Natural killer cell (primary cell): ENCODE measurements at places on chromosomes 1 and 21.

DNA sequence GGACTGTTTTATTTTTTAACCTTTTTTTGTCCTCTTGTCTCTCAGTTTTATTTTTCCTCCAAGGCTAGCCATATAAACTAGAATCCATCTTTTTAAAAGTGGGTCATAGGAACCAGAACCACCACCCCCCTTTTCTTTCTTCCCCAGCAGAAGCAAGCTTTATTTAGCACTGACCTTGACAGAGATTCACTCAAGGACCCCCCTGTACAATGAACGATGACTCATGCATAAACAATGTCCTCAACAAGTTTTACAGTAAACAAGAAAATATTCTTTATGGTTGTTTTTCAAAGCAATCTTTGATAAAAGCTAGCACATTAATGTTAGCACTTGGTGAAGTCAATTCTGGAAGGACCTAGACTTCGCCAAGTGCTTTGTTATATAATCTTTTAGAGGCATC, 14.1 kb downstream of the PKN2 start:
- no peaks in the 10 kb centered on the region for H3K4me1 ChIP-seq
- no peaks in the 10 kb centered on the region for H3K27me3 ChIP-seq
- DNase-seq = no peak

- no peak overlapping the region for H3K4me3 ChIP-seq
- no peak for DNase-seq
- H3K27ac ChIP-seq = no peak overlapping the region
- no peaks in the 10 kb centered on the region for H3K36me3 ChIP-seq
- H3K27me3 ChIP-seq = no peaks in the 10 kb centered on the region
Observed at GRCh38 chr1:218412171-218412570, 67.0 kb downstream of the TGFB2 start.

DNA sequence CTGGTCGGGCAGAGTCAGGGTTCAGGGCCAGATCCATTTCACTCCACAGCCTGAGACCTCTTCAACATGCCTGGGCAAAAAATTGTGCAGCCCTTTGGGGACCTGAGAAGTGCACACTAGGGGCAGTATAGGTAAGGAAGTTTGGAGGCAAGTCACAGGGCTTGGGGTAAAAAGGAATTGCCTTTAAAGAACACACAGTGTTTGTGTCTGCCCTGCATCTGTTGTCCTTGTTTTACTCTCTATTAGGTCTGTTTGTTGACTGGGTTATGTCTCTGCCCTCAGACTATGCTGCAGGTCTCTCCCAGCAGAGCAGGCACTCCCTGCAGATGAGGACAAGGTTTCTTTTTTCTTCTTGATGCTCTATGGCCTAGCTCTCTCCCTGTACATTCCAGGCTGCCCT, 22.0 kb downstream of the LDLRAD2 start:
- no peaks in the 10 kb centered on the region for H3K27me3 ChIP-seq
- no peak overlapping the region for H3K27ac ChIP-seq
- H3K36me3 ChIP-seq = no peaks in the 10 kb centered on the region
- DNase-seq = no peak
- H3K4me3 ChIP-seq = no peak overlapping the region
- H3K4me1 ChIP-seq = no peaks in the 10 kb centered on the region

- no peaks in the 10 kb centered on the region for H3K27me3 ChIP-seq
- DNase-seq = no peak
- no peaks in the 10 kb centered on the region for H3K36me3 ChIP-seq
Observed at GRCh38 chr1:211637066-211637465, 38.4 kb downstream of the NEK2 start.

DNA sequence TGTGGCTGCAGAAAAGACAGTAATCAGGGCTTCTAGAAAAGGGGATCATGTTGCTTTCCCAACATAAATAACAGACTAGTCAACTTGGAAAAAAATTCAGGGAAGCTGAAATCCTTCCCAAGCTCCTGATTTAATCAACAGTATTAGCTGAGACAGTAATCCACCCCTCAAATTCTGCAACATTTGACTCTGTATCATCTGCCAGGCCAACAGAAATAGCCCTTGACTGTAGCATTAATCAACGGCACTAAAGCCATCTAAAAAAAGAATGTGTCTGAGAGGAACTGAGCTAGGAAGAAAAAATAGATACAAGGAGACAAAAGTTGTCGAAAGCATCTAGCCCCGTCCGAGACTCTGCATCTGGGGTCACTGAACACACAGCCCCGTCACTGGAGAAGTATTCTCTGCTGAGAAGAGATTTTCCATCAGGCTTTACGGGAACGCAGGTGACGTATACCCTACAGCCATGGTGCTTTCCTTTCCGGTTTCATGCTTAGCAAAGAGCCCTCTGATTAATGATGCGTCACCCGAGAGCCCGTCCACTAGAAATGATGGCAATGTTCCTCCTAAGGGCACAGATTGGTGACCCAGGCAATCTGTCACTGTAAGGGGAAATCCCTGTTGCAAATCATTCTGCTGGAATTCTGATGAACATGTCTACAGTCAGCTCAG, 42.1 kb upstream of the TP53BP2 start:
- no peaks in the 10 kb centered on the region for H3K36me3 ChIP-seq
- DNase-seq = no peak
- no peak overlapping the region for H3K27ac ChIP-seq
- no peak overlapping the region for H3K4me3 ChIP-seq
- no peaks in the 10 kb centered on the region for H3K27me3 ChIP-seq
- no peaks in the 10 kb centered on the region for H3K4me1 ChIP-seq

DNA sequence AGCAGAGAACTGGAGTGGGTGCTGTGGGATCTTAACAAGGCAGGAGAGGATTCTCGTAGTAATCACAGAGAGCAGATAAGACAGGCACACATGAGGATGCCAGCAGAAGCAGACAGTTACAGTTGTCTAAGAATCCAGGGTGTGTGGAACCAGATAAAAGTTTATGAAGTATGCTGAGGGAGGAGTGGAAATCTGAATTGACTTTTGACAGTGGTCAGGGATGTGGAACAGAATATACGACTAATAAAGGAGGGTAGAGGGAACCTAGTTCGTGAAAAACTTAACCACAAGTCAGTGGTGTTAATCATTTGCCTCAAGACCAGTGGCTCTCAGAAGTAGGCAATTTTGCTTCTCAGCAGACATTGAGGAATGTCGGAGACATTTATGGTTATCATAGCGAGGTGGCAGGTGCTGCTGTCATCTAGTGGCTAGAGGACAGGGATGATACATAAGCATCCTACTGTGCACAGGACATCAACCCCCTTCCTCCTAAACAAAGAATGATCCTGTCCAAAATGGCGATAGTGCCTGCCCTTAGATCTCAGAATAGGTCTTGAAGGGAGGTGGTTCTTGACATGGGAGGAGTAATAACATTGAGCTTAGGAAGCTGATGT, 3.0 kb downstream of the LRRC8D start:
- no peak overlapping the region for H3K27ac ChIP-seq
- H3K36me3 ChIP-seq = no peaks in the 10 kb centered on the region
- H3K4me1 ChIP-seq = peaks cover 20% of the 10 kb centered on the region
- DNase-seq = no peak

- no peak overlapping the region for H3K4me3 ChIP-seq
- H3K36me3 ChIP-seq = no peaks in the 10 kb centered on the region
- DNase-seq = no peak
- no peak overlapping the region for H3K27ac ChIP-seq
- H3K4me1 ChIP-seq = no peaks in the 10 kb centered on the region
Observed at GRCh38 chr1:36831186-36831810, 203.0 kb downstream of the GRIK3 start.

GRCh38 chr1:226474443-226475141, 66.7 kb upstream of the PARP1 start:
- no peak for DNase-seq
- H3K36me3 ChIP-seq = no peaks in the 10 kb centered on the region
- H3K4me1 ChIP-seq = no peaks in the 10 kb centered on the region
- no peak overlapping the region for H3K4me3 ChIP-seq
- no peaks in the 10 kb centered on the region for H3K27me3 ChIP-seq

- peaks cover 10% of the 10 kb centered on the region for H3K36me3 ChIP-seq
- H3K4me1 ChIP-seq = peaks cover 33% of the 10 kb centered on the region
- H3K27me3 ChIP-seq = no peaks in the 10 kb centered on the region
- peak overlapping the region; percentile 57 for H3K4me3 ChIP-seq
- H3K27ac ChIP-seq = no peak overlapping the region
Observed at GRCh38 chr1:155062702-155063411, 683 bp upstream of the EFNA4 start.

DNA sequence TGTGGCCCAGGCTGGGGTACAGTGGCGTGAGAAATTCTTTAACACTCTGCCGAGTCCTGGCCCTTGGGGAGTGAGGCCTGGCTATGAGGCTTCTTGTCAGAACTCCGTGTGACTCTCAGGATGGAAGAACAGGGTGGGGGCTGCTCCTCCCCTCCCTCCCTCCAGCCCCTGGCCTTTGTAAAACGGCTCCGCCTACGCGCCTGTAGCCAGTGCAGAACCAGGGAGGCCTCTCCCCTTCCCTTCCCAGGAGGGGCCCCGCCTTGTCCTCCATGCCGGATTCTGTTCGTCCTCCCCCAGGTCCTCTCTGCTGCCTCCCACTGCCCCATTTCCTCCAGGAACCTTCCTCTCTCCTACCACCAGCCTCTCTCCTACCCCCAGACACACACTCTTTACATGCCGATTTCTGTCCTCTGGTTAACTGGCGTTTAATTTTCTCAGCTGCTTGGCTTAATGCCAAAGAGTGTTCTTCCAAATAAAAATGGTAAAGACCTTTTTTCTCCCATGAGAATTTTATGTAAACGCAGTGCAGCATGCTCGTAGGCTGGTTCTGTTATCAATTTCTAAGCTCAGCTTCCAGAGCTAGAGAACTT, 21.0 kb downstream of the PDE9A start:
- no peak for DNase-seq
- H3K27me3 ChIP-seq = peaks cover 4% of the 10 kb centered on the region
- H3K4me1 ChIP-seq = peaks cover 24% of the 10 kb centered on the region
- no peak overlapping the region for H3K4me3 ChIP-seq
- H3K36me3 ChIP-seq = no peaks in the 10 kb centered on the region
- H3K27ac ChIP-seq = no peak overlapping the region

DNA sequence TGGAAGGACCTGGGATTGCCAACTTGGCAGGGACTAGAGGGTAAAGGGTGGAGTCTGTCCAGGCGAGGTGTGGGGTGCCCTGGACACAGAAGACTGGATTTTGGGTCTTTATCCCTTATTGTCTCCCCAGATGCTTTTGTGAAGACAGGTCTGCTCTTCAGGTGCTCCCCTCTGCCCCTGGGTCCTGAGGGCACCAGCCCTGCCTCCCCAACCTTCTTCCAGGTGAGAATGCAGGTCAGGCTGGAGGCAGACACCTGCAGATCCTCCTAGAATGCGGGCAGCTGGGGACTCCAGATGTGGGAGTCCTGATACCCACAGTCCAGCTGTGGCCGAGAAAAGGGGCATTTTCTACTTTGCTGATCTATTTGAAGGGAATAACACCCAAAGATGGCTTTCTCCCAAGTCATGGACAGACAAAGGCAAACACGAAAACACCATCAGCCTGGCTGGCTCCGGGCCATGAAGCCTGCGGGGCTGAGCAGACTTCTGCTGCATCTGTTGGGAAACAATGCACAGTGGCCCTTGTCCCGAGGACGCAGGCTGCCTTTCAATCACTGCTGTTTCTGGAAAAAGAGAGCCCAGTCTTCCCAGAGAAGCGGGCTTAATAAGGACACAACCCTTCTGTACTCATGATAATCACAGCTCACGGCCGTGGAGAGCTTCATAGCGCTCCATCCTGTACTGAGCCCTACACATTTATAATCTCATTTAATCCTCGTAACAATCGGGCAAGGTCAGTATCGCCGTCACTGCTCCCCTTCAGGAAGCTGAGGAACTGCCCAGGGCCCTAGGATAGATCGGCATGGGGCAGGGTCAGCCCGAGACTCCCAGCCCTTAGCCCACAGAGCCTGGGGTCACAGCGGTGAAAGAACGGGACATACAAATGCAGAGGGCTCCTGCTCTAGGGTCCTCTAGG, 62.0 kb upstream of the ABCG1 start:
- H3K27me3 ChIP-seq = no peaks in the 10 kb centered on the region
- H3K36me3 ChIP-seq = no peaks in the 10 kb centered on the region
- no peak overlapping the region for H3K4me3 ChIP-seq
- no peak overlapping the region for H3K27ac ChIP-seq

DNA sequence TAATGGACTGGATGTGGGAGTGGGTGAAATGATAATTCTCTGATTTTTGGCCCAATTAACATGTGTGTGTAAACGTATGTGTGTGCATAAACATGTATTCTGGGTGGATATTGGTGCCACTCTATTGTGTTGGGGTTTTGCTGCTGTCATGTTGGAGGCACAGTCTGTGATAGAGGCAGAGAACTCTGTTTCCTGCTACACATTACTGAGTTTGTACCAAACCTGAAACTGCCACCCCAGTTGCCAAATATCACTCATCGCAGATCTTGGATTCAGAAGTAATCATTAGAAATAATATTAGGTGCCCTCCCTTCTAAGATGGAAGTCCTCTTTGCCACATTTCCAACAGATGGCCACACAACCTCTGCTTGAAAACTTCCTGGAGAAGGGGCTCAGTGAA, 13.8 kb downstream of the FASLG start:
- H3K27me3 ChIP-seq = no peaks in the 10 kb centered on the region
- no peak for DNase-seq
- H3K27ac ChIP-seq = peak overlapping the region; percentile 46

GRCh38 chr1:3537359-3537758, 73.9 kb downstream of the MEGF6 start:
- H3K4me3 ChIP-seq = no peak overlapping the region
- no peaks in the 10 kb centered on the region for H3K27me3 ChIP-seq
- DNase-seq = no peak

GRCh38 chr1:76115171-76115570, 40.6 kb downstream of the ST6GALNAC3 start:
- DNase-seq = no peak
- H3K36me3 ChIP-seq = no peaks in the 10 kb centered on the region
- no peak overlapping the region for H3K27ac ChIP-seq
- no peak overlapping the region for H3K4me3 ChIP-seq
- no peaks in the 10 kb centered on the region for H3K4me1 ChIP-seq

- no peak for DNase-seq
- H3K36me3 ChIP-seq = no peaks in the 10 kb centered on the region
- H3K4me1 ChIP-seq = no peaks in the 10 kb centered on the region
- no peaks in the 10 kb centered on the region for H3K27me3 ChIP-seq
- no peak overlapping the region for H3K27ac ChIP-seq
- H3K4me3 ChIP-seq = no peak overlapping the region
Observed at GRCh38 chr1:19569786-19570185, 74.3 kb upstream of the NBL1 start.

- peaks cover 14% of the 10 kb centered on the region for H3K36me3 ChIP-seq
- H3K4me1 ChIP-seq = no peaks in the 10 kb centered on the region
- H3K27ac ChIP-seq = no peak overlapping the region
- H3K27me3 ChIP-seq = no peaks in the 10 kb centered on the region
- H3K4me3 ChIP-seq = no peak overlapping the region
- DNase-seq = no peak
Observed at GRCh38 chr1:62457955-62458354, 21.1 kb downstream of the USP1 start.

DNA sequence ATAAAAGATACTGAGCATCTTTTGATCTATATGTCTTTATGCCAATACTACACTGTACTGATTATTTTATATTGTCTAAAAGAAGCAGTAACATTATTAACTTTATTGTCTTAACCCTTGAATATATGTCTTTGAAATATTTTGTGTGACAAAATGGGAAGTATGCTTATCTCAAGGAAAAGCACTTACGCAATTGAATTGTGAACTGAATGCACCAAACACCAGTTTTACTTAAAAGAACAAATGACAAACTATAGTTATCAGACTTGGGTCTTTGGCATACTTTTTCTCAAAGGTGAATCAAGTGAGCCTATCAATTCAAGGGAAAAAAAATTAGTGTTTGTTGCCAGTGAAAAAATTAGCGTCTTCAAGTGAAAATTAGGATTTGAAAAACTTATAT, 9.2 kb upstream of the SLC6A9 start:
- no peak overlapping the region for H3K27ac ChIP-seq
- H3K27me3 ChIP-seq = no peaks in the 10 kb centered on the region
- no peaks in the 10 kb centered on the region for H3K4me1 ChIP-seq
- no peak overlapping the region for H3K4me3 ChIP-seq

- DNase-seq = no peak
- H3K4me3 ChIP-seq = no peak overlapping the region
- no peaks in the 10 kb centered on the region for H3K36me3 ChIP-seq
- no peaks in the 10 kb centered on the region for H3K4me1 ChIP-seq
- H3K27me3 ChIP-seq = no peaks in the 10 kb centered on the region
Observed at GRCh38 chr21:37699024-37699775, 217.1 kb downstream of the KCNJ6 start.
